Fibroblast of villous mesenchyme (primary cell): ENCODE measurements at places on chromosomes 2 and 18. TPM values are rescaled to one million over a fixed set of nuclear protein-coding genes. Genes with fewer than 3 reads are reported as not detected.

DNA sequence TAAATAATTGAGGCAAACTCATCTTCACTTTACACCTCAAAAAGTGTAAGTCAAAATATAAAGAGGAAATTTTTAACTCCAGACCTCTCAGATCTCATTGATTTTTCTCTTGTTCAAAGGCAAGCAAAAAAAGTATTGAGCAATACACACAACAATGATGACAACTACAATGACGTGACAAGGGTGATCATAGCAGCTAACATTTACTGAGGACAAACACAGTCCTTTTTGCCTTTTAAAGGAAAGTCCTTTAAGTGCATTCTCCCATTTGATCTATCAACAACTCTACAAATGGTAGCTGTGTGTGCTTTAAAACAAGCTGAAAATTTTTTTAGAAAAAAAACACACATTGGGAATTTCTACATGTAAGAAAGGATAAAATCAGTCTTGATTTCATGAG, 123.5 kb upstream of the CTAGE1 start:
- DNase-seq = no peak

DNA sequence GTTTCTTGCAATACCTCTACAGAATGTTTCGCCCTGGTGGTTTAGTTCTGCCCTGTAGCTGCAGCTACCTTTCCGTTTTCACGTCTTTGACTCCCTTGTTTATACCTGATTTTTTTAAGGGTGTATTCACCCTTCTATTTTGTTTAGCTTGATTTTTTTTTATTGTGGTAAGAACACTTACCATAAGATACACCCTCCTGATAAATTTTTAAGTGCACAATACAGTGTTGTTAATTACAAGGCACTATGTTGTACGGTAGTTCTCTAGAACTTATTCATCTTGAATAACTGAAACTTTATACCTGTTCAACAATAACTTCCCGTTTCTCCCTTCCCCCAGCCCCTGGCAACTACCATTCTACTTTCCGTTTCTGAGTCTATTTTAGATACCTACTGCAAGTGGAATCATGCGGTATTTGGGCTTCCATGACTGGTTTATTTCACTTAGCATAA, 48.9 kb upstream of the NABP1 start:
- no peak for DNase-seq

DNA sequence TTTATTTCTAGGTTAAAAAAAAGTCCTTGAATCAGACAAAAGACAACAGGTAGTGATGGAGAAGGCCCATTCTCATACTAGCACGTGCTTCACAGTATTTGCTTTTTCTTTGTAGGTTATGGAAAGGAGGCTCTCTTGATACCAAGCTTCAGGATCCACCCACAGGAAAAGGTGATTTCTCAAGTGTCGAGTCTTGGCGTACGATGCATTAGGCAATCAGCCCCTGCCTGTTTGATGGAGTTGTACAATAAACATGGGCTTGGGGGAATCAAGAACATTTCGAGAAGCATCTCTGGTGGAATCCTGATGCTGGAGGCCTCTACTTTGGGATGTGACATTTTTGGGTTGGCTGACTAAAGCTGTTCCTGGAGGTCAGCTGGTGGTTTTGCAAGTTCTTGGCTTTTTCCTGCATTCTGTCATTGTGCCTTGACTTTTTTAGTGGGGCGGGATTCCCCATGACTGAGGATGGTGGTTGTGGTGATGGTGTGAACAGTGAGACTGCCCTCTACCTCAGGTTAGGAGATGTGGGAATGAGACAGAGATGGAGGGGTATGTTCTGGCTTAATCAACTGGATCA, 231.5 kb upstream of the SPRED2 start:
- DNase-seq = peak; percentile 54

The KCNG3 gene
- total RNA-seq = under 0.01 TPM in 1 of 2 replicates, not detected in the other
